ENCODE measurements at places on chromosomes 13 and 19. TPM values are rescaled to one million over a fixed set of nuclear protein-coding genes. Genes with fewer than 3 reads are reported as not detected.
A peak's percentile ranks its signal among the peaks of the same experiment; 100 is the strongest.

DNA sequence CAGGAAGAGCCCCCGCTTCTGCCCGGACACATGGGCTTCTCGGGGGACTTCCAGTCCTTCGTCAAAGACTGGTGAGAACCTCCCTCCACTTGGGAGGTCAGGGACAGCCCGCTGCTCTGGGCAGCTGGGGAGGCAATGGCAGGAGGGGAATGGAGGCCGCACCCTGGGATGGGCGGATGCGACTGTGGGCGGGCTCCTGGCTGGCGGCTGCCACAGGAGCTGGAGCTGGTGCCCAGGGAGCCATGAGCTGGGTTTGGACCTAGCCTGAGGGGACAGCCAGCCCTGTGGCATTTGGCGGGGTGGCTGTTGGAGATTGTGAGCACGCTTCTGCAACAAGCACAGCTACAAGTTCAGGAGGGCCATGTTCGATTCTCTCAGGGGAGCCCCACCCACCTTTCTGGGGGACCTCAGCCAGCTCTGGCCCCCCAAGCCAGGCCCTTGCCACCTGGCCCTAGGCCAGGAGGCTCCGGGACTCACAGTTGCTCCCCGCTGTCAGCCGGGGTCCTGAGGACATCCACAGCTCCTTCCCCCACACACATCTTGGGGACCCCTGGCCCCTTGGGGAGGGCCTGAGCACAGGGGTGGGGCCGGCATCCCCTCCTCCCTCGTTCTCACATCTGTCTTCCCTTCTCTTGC, 3.0 kb upstream of the TGFBR3L start:
- no peak for DNase-seq

DNA sequence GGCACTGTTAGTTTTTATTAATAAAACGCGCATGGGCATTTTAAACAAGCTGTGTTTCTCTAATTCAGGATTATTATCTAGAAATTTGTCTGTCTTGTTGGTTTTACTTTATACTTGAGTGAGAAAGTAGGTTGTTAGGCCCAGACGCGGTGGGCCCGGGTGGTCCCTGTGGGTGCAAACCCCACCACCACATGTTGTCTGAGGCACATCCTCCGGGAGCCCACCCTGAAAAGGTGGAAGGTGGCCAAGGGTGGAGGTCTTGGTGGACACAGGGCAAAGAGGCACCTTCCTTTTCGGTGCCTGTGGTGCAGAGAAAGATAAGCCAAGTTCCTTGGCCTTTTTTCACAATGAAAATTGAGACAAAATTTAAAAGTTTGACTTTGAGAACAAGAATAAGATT, 16.6 kb downstream of the ATP4B start:
- DNase-seq = no peak

DNA sequence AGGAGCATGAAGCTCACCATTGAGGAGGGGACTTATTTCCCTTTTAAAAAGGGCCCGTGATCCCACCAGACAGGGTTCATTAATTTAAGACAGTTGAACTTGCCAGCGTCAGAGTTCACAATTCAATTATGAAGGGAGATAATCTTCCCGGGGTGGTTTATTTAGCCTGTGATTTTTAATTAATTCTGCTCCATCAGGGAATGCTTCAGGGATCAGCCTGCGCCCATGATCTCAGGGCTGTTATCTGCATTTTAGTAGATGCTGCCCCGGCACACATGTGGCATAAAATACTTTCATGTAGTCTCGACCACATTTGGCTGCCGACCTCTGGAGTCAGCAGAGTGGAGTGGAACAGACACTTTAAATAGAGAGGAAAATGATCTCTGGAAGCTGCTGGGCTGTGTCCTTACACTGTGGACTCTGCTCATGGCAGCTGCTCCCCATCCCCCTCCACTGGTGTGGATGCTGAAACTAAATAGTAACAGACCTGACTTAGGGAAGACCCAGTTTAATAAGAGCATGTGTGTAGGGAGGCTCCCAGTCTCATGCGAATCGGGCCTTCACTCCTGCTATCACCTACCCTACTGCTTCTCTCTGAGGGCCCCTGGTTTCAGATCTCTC, 256.9 kb downstream of the TEX29 start:
- DNase-seq = no peak

- DNase-seq = no peak
These were observed 26.8 kb upstream of the WDFY2 start for GRCh38 chr13:51557438-51557837.

DNA sequence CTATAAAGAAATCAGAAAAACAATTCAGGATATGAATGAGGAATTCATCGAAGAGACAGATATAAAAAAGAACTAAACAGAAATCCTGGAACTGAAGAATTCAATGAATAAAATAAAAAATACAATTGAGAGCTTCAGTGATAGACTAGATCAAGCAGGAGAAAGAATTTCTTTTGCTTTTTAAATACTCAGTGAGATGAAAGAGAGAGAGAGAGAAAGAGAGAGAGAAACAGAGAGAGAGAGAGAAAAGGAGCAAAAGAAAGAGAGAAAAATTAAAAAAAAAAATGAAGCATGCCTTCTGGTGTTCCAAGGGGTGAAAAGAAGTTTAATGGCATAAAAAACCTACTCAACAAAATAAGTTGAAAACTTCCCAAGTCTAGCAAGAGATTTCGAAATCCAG, 22.0 kb upstream of the SLC7A9 start:
- DNase-seq = no peak

DNA sequence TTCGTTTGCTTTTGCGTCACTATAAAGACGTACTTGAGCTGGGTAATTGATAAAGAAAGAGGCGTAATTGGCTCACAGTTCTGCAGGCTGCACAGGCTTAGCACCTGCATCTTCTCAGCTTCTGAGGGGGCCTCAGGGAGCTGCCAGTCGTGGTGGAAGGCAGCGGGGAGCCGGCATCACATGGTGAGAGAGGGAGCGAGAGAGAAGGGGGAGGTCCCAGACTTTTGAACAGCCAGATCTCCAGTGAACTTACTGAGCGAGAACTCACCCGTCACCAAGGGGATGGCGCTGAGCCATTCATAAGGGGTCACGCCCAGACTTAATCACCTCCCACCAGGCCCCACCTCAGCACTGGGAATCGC, 58.7 kb upstream of the F7 start:
- DNase-seq = no peak

- peak; percentile 99 for DNase-seq
These were observed at the start of gene HNRNPL for GRCh38 chr19:38849860-38850435. TSS of gene HNRNPL (minus strand) at chr19:38849986. CDS start at chr19:38849966, 20 bp downstream.

- DNase-seq = no peak
These were observed 69.1 kb upstream of the FLT1 start for GRCh38 chr13:28564030-28564429.

DNA sequence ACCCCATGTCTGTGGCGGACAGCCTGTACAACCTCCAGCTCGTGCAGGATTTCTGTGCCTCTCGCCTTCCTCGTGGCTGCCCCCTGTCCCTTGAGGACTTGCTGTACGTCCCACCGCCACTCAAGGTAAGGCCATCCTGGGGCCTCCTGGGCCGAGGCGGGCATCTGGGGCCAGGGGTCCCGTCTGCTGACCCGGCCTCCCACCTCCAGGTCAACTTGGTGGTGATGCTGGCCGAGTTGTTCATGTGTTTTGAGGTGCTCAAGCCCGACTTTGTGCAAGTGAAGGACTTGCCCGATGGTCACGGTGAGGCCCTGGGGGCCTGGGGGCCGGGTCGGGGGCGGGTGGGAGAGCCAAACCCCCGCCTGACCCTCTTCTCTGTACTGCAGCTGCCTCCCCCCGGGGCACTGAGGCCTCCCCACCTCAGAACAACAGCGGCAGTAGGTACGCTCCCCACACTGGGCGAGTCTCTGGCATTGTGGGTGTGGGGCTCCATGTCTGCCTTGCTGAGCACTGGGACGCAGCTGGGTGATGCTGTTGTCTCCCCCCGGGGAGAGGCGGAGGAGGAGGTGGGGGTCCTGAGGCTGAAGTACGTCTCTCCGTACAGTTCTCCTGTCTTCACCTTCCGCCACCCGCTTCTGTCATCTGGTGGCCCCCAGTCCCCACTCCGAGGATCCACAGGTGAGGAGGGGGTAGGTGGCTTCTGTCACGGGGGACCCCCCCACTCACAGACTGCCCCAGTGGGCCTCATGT, 15.0 kb downstream of the CAMSAP3 start:
- DNase-seq = no peak

GRCh38 chr13:53001444-53002225, 27.0 kb upstream of the OLFM4 start:
- DNase-seq = no peak

- DNase-seq = no peak
These were observed 3.3 kb downstream of the ZNF414 start for GRCh38 chr19:8510589-8511115.

GRCh38 chr13:111505175-111505777, 184.8 kb downstream of the TEX29 start:
- DNase-seq = no peak

DNA sequence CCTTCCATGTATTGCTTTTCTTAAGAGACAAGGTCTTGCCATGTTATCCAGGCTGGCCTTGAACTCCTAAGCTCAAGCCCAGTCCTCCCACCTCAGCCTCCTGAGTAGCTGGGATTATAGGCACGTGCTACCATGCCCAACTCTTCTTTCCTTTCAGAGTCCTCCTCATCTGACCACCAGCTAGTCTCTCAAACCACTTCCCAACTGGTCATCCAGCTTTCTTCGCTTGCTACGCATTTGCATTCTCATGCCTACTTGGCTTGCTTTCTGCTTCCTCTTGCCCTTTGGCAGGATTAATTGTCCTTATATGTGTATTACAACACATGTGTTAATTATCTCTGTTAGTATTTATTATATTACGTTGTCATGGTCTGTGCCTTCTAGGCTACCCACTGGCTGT, 6.3 kb downstream of the GPR18 start:
- DNase-seq = no peak

DNA sequence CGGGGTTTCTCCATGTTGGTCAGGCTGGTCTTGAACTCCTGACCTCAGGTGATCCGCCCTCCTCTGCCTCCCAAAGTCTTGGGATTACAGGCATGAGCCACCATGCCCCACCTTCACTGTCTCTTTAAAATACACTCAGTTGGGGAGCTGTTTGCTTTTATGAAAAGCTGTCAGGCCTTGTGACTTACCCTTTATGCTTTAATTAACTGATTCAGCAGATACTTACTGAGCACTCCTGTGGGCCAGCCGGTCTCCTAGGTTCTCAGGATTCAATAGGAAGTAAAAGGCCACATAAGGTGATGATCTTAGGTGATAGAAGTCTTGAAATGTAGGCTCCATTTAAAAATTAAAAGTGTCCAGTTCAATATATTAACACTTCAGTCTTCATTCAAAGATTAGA, 7.5 kb downstream of the UBAC2 start:
- no peak for DNase-seq

- DNase-seq = no peak
These were observed 70.6 kb upstream of the KLF12 start for GRCh38 chr13:74204602-74205312.

- peak; percentile 45 for DNase-seq
These were observed 24.2 kb upstream of the TTYH1 start for GRCh38 chr19:54390942-54391577.

GRCh38 chr13:97215325-97215724, 6.8 kb upstream of the MBNL2 start:
- no peak for DNase-seq

DNA sequence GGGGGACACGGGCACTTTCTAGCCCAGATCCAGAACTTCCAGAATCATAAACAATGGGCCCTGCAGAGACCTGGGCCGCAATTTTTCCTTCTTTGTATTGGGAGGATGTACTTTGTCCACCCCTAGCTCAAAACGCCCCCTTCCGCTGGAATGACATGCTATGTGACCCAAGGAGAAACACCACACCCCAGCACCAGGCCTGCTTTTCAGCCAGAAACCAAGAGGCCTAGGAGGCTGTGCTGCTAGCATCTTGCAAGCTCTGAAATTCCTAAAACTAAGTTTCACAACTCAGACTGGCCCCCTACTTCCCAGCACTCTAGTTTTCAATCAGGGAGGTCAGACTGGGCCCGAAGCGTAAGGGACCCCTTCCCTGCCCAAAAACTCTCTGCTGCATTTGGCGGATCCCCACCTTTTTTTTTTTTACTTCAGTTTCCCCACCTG, 538 bp downstream of the LSM4 start:
- peak; percentile 71 for DNase-seq

DNA sequence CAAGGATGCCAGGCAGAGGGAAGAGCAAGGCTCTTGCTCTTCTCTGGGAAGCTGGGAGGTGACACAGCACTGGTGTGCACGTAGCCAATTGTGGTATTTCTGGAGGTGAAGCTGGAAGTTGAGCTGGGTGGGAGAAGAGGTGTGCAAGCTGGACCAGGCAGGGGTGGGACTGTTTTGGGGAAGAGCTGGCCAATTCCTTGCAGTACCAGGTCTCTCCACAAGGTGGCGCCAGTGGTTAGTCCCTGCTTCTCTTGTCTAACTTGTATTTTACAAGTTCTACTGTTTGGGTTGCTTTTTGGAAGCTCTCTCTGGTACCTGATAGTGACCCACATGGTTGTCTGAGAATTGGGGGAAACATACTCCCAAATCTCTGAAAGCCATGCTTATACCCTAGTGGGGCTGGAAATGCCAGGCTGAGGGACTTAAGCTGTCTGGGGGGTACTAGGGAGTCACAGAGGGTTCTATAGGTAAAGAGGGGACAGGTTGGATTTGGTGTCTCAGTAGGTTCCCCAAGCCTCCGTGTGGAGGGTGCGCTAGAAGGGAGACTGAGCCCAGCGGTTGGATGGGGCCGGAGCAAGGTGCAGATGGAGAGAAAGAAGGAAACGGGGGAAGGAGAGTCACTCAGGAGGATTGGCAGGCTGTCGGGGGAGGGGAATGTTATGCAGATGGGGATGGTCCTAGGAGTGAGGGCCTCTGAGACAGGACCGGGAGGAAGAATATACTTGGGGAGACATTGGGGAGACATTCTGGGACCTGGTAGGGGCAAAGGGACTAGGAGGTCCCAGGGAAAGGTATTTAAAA, 3.0 kb downstream of the HPN start:
- peak; percentile 70 for DNase-seq

GRCh38 chr13:110627761-110628476, 12.6 kb downstream of the NAXD start:
- DNase-seq = no peak

DNA sequence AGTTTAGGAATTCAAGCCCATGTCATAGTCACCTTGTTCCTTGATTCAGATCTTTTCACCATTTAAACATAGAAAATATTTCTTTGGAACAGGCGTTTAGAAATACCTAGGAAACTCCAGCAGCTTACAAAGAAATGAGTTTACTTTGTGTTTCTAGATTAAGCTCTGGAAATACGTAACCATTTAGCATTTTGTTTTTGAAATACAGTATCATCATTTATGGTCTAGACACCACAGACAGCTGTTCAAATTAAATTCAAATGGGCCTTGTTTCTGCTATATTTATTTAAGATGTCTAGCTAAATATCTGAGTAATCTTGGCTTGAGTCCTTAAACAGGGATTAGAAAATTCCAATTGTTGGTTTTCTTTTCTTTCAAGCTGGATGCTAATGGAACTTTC, 228.5 kb downstream of the NDFIP2 start:
- DNase-seq = no peak

GRCh38 chr19:6333439-6333838, at the start of gene ACER1:
TSS of gene ACER1 (minus strand) at chr19:6333612. CDS start at chr19:6333551, 61 bp downstream.
- DNase-seq = no peak

- DNase-seq = no peak
These were observed 134.7 kb downstream of the LHFPL6 start for GRCh38 chr13:39468306-39468705.

Gene F10
- 85.3 TPM for total RNA-seq

Gene FBXW9
- total RNA-seq = 2.3 TPM

Gene KCNRG
- total RNA-seq = 2.1 TPM

Gene ONECUT3
- total RNA-seq = not detected

Gene KLF1
- 234 TPM for total RNA-seq

Gene LACC1
- 4.4 TPM for total RNA-seq

Gene PROZ
- 36.6 TPM for total RNA-seq
